ENCODE measurements at places on chromosomes 2 and 18. TPM values are rescaled to one million over a fixed set of nuclear protein-coding genes. Genes with fewer than 3 reads are reported as not detected.

CKAP2L gene
- total RNA-seq = 0.11 TPM

DNA sequence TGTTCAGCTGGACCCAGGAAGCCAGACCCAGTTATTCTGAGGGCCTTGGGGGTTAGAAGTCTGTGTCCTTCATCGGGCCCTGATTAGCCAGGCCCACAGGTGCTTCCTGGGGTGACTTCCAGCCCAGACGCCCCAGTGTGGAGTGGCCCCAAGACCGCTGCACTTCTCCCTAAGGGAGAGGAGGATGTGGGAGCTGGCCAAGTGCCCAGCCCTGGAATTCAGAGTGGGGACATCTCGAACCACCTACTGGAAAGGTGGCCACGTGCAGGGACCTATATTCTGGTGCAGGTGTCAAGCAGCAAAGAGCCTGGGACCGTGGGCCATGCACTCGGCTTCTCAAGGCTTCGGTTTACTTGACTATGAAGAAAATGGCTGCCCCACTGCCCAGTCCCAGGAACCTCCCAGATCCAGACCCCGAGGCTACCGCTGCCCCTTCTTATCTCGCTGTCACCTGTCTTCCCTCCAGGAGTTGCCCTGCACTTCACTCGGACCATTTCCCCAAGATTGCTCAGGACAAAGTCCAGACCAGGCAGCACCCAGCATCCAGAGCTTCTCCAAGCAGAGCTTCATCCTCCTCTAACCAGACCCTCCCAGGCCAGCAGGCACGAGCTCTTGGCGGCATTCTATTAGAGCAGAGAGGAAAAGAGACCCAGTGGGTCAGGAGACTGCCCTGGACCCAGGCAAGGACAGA, 142.8 kb upstream of the ID2 start:
- DNase-seq = no peak

DNA sequence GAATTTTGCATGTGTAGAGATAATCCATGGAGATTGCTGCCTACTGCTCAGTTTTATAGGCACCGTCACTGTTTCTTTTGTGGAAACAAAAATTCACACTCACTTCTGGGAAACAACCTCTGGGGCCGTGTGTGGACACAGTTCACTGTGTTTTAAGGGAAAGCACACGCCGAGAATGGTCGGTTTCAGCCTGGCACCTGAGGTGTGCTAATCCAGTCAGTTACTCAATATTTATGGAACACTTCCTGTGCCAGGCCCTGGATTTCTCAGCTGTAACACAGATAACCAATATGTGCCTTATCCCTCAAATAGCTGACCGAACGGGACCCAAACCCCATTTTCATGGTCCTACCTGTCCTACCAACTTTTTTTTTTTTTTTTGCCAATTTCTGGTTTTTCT, 179.6 kb downstream of the MGAT5 start:
- no peak for DNase-seq

- DNase-seq = no peak
These were observed 820 bp upstream of the MATN3 start for GRCh38 chr2:20013126-20013849.

- no peak for DNase-seq
These were observed 11.6 kb downstream of the IRS1 start for GRCh38 chr2:226788064-226788463.

DNA sequence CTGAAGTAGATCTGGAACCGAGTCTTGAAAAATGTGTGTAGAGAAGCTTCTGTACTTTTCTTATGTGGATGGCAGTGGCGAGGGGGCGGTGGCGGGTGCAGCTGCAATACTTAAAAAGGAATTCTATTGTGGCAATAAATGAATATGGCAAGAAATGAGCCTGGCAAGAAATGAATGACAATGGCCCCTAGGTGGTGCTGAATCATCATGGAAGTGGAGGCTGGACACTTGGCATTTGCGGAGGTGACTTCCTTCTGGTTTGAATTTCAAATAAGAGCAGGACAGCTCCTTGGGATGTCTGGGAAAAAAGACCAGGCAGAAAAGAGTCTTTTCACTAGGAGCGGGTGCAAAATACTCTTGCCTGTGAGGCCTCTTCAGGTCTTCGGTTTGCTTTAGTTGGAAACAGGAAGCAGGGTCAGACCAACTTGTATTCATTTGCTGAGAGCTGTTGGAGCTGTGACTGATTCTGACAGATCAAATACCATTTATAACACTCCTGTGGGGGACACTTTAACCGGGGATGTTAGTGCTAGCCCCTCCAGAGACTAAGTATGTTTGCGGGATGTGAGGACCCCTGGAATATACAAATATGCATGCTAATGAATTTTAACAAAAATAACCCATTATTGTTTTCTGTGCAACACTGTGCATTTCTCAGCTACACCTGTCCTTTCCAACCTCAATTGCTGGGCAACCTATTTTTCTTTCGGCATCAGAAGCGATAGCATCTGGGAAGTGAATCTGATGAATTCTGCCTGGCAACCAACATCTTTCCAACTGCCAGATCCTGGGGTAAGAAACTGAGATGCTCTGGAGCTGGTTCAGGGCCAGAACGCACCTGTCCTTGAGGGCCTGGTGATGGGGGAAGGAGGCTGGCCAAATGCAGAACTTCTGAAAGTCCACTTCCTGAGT, 35.4 kb downstream of the FASTKD2 start:
- DNase-seq = peak; percentile 74

- DNase-seq = no peak
These were observed 145.3 kb upstream of the NFATC1 start for GRCh38 chr18:79250301-79250981.

GRCh38 chr2:20224164-20224715, 690 bp downstream of the SDC1 start:
- DNase-seq = no peak

DNA sequence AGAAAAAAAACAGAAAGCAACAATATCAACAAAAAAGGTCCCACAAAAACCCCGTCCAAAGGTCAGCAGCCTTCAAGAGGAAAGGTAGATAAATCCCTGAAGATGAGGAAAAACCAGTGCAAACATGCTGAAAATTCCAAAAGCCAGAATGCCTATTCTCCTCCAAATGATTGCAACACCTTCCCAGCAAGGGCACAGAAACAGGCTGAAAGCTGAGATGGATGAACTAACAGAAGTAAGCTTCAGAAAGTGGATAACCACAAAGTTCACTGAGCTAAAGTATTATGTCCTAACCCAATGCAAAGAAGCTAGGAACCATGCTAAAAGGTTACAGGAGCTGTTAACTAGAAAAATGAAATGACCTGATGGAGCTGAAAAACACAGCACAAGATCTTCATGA, 226.4 kb upstream of the DSEL start:
- no peak for DNase-seq

DNA sequence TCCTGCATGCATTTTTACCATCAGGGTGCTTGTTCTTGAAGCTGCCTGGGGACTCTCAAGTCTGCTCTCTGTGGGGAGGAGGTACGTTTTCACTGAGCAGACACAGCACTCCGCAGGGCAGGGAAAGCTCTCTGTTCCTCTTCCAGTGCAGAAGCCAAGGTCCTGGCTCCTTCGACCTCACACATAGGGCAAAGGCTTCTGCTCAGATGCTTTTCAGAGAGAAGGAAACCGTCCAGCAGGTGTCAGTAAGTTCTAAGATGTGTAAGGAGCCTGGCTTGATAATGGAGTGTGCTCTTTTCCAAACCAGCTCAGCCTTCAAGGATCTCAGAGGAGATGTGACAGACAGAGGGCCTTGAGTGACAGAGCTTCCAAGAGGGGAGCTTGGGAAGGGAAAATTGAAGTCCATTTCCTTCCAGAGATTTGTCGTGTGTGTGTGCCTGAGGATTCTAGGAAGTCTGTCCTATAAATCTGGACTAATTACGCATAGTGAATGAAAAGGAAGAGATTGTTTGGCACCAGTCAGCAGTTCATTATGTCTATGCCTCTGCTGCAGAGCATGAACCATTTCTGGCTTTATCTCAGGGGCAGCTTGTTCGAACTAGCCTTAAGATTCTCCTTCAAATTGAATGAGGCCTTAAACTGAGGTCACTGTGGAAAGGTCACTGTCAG, 67.3 kb upstream of the UPP2 start:
- DNase-seq = no peak

- DNase-seq = no peak
These were observed 107.4 kb downstream of the PDCL3 start for GRCh38 chr2:100670232-100670631.

DNA sequence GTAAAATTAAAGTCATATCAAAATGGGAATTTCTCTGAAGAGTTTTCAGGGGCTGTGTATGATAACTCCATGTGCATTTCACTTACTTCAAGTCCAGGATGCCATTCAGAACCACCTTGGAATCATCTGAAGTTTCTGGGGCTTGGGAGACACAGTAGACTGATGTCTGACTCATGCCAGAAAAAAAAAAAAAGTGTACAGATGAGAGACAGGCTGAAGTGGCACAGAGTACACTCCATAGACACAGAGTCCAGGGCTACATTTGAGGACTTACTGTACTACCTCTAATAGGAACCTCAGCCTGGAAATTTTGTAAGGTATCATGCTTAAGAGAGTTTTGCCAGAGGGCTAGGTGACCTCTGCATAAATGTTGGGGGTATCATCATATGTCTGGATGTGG, 92.0 kb downstream of the SS18 start:
- no peak for DNase-seq

DNA sequence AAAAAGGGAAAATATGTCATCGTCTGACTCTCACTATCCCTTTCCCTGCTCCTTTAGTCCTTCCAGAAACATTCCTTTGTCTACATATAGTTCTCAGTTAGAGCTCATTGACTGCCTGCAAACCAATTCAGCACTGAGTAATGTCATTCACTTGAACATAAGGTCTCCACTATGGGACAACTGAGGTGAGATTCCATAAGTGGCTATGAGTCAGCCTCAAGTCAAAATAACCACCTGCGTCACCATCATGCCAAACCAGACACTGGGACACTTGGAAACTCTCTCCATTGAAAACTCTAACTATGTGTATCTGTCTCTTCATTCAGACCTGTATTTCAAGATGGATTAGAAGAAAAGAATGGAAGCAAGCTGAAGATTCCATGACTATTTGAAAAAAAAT, 878.0 kb upstream of the PIK3C3 start:
- no peak for DNase-seq

TNS1 gene
- total RNA-seq = 356 TPM

DNA sequence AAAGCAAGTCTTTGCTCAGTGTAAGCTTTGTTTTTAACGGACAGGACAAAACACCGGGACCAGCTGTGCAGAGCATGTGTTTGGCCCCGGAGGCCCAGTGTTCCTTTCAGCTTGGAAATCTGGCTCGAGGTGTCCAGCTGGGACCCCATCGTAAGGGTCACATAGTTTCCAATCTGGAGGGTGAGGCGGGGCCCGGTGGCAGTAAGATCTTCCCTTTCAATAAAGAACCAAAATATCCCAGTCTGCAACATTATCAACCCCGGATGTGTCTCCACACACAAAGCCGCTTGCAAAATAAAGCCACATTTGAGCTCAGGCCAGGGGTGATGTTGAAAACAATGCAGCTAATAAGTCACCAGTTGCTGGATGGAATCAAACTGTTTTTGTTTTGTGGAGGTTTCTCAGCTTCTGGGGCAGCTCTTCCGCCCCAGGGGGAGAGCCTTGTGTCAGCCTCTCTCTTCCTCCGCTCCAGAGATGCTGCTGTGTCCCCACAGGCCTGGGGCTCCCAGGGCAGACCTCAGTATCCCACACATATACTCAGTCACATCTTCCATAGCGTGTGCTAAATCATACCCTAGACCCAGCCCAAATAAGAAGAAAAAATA, 138.6 kb upstream of the GLI2 start:
- peak; percentile 62 for DNase-seq

- peak; percentile 81 for DNase-seq
These were observed 491 bp downstream of the L3MBTL4 start for GRCh38 chr18:6414118-6414722.

DNA sequence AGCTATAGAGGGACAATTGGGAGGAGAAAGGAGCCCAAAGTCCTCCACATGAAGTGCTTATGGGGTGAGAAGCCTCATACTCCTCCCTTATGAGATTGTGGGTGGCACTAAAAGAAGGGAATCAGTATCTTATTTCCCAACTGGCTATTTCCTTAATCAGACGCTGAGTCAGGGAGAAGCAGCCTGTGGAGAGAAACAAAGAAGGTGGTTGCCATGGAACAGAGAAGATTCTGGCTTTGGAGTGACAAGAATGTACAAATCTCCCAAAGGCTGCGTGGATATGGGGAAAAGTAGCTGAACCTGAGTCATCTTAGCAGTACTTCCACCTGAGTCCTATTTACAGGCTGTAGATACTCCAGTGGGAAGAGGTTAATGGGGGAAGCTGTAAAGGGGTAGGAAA, 115.8 kb upstream of the CWC22 start:
- no peak for DNase-seq

DNA sequence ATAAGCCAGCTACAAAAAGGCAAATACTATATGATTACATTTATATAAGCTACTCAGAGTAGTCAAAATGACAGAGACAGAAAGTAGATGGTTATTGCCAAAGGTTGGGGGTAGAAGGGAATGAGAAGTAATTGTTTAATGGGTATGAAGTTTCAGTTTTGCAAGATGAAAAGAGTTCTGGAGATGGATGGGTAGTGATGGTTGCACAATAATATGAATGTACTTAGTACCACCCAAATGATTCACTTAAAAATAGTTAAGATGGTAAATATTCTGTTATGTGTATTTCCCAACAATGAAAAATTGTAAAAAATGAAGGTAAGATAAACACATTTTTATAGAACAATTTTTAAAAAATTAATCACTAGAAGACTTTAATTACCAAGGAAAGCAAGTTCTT, 448.4 kb downstream of the ADCYAP1 start:
- DNase-seq = no peak

GPR45 gene
- not detected for total RNA-seq

DNA sequence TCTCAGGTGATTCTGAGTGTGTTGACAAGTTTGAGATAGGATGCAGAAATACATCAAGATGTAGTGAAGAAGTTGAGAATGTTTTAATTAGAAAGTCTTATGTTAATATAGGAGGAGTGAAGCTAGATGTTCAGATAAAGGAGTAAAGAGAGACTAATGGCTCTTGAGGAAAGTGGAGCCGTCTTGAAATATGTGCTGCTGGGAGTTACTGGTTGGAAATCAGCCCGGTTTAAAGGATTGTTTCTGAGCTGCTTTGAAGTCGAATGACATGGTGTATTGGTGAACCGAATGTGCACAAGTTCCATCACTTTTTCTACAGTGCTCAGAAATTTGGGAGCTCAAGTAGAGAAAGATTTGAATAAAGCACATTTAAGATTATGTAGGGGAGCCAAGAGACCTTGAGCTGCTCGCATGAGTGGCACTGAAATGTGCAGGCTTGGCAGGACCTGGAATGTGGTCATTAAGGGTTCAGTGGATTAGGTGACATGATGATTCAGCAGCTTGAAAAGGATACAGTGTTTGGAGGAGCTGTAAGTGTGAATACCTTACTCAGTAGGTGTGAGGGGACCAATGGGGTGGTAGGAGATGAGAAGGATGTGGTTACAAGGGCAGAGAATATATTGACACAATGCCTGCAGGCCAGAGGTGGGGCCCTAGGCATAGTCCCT, 68.6 kb downstream of the CAB39 start:
- DNase-seq = no peak

- DNase-seq = no peak
These were observed 93.0 kb downstream of the KCTD18 start for GRCh38 chr2:200416878-200417277.

GRCh38 chr2:29733965-29734364, 187.4 kb downstream of the ALK start:
- no peak for DNase-seq

SNRNP27 gene
- 36.2 TPM for total RNA-seq

- DNase-seq = no peak
These were observed 63.2 kb upstream of the NPAS2 start for GRCh38 chr2:100756704-100757103.

All from ovary (tissue), 10 donors.